ENCODE measurements at places on chromosomes 2 and 18.

DNA sequence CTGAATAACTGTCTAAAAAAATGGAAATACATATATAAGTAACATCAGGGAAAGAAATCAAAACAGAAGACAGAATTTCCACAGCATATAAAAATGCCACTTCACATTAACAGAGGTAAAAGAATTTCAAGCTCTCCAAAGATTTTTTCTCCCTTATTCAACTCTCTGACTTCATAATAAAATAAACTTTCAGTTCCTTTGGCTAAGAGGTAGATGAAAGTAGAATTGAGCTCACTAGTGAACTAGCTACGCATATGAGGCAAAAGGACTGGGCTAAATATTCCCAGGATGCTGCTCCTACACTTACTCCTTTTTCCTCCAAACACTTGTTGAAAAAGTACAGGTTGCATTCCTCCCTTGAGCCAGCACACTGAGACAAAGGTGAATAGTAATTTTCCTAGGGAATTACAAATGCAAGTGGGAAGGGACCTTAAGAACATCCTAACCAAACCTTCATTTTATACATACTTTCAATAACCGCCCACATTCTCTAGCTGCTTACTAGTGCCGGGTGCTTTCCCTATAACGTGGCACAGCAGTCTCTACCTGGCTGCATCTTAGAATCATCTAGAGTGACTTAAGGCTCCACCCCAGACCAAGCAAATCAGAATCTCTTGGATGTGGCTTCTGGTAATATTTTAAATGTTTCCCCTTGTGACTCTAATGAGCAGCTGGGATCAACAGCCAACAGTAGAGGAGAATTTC lies 136.6 kb downstream of the MTCL1 start:
- DNase-seq, result no peak

DNA sequence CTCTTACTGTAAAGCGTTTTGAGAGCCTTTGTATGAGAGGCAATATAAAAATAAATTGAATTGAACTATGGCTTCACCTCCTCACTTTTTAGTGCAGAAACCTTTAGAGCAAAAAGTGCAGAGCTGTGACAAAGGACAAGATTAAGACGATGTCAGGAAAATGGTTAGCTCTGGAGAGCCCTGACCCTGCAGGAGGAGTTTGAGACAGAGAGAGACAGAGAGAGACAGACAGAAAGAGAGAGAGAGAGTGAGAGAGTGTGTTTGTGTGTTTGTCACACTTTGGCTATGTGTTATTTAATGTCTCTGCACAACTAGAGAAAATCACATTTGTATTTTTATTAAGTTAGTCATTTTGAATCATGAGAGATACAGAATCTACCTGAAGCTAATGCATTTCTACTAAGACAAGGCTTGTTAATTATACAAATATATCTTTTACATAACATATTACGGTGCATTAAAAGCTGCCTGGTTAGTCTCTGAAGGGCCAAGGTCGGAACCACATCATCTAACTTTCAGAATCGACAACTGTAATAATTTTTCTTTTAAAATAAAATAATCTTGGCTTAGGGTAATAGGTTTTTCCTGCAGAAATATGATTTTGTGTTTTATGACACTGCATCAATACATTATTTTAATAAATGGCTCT lies 423.5 kb upstream of the ZEB2 start:
- no peak for DNase-seq

DNA sequence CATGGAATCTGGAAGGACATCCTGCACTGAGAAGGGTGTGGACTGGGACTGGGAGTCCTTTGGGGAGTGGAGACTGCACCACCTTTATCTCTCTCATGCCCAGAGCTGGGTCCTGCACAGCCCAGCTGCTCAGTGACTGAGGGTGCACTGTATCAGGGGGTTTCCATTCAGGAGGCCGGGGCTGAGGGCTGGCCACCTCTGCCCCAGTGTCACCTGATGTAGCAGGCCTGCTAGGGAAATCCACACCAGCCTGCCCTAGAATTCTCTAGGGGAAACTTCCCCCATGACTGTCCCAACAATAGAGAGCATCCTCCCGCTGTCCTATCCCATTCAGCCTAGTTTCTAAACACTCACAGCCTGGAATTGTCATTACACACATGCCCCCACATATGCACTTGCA lies 116.7 kb downstream of the CTIF start:
- DNase-seq, result no peak

DNA sequence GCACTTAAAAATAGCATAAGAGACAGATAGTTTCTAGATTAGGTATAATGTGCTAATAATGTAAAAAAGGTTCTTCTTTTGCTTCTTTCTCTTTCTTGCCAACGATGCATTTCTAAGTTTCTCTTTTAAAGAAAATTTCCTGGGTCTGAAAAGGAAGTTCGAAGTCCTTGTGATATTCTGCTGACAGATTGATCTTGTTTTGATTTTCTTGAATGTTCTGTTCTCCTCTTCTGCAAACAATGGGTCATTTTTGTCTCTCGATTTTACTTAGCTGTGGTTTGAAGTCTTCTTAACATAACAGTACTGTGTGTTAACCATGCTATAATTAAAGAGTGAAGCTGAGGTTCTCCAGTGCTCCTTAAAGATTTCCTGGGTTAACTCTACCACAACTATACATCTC lies 61.1 kb upstream of the ACYP2 start:
- no peak for DNase-seq

- DNase-seq, result no peak
Observed at GRCh38 chr2:129301431-129301913, 678.0 kb upstream of the RAB6C start.

DNA sequence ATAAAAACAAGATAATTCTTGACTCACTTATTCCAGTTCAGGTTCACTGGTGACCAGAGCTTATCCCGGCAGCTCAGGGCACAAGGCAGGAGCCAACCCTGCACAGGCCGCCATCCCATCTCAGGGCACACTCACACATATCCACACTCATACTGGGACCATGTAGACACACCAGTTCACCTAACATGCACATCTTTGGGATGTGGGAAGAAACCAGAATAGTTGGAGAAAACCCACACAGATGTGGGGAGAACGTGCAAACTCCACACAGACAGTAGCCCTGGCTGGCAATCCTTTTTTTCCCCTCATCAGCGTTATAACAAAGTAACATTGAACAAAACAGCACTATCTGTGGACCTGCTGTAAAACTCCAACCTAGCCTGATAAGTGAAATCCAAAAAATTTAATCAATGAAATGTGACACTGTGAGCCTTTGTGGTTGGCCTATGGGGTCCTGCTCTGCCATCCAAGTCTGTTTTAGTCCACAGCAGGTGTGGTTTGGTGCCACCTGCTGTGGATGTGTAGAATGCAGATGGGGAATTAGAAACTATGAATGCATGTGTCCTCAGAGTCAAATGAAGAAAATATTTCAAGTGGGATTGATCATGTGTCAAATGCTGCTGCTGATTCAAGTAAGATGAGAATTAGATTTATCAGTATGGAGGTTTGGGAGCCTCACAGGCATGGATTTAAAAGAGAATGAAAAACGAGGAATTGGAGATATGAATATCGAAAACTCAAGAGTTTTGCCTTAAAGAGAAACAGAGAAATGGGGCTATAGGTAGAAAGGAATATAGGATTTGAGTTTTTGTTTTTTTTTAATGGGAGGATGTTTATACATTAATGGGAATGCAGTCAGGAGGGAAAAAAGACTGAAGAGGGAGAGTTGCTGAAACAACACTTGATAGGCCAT lies 47.0 kb downstream of the UGP2 start:
- DNase-seq, result peak; percentile 53

DNA sequence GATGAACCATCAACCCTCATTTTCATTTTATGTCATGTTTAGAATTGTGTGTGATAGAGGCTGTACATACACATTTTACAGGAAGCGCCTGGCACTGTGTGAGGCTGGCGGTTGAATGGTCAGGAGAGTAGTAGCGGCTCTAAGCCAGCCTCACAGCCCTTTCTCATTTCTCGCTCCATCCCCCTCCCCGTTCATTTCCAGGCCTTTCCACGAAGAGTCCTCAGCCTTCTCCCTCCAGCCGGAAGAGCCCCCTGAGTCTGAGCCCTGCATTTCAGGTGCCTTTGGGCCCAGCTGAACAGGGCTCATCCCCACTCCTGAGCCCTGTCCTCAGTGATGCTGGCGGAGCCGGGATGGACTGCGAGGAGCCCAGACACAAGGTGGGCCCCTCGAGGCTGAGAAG lies 51.8 kb downstream of the STK25 start:
- DNase-seq, result no peak

DNA sequence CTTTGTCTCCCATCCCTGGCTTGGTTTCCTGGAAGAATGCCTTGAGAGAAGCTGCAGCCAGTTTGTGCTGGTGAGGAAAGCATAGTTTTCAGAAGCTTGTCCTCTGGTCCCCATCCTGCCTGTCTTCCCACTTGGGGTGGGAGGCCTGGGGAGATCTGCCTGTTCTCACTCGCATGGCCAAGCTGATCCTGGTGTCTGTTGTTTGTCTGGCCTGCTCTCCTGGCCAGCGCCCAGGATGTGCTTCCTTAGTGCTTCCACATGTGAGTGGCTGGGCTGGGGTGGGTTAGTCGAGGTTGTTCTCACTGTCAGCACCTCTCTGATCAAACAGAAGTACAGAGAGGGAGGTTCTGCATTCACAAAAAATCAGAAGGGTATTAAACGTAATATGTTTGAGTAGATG lies 49.5 kb downstream of the PTPRM start:
- DNase-seq, result no peak

DNA sequence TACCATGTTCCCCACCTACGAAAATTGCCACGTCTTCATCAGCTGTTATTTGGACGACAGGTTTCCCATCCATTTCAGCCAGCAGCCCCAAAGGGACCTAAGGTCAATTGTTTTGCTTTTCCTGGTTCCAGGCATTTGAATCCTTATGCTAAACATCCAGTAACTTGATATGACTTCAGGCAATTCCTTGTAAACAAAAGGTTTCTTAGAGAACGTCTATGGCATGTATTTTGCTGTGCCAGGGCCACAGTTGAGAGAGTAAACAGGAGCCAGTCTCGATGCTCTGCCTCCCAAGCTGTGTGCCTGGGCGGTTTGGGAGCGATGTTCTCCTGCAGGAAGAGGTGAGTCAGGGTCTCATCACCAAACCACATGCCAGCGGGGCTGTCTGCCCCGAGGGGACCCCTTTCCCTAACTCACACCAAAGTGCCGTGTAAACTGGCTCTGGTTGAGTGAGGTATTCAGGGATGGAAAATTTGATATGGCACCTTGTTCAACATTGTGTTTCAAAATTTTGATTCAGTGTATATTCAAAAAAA lies 12.9 kb upstream of the MC5R start:
- DNase-seq, result no peak

GRCh38 chr2:11581124-11581796 lies 47.4 kb downstream of the GREB1 start:
- peak; percentile 60 for DNase-seq

DNA sequence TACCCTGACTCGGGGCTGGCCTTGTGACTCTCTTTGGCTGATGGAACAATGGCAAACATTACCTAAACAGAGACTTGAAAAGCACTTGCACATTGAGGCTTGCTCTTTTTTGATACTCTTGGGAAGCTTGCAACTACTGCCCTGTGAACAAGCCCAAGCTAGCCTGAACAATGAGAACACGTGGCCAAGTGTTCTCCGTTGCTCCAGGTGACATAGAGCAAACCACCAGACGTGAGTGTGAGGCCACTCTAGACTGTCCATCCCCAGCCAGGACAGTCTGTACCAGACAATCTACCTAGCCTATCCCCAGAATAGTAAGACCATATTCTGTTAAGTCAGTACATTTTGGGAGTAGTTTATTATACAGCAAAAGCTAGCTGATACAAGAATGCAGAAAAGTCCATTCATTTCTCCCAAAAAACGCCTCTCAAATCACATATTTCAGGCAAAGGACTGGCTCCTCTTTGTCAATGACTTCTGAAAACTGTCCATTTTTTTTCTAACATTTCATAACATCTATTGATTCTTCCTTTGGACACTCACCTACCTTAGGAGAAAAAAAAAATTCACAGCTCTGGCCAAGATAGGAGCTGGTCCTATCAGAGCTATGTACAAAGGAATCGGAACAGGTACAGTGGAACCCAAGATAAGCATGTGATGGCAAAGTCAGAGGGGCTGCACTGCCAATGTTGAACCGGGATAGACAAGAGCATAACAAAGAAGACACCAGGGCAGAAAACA lies 142.1 kb upstream of the PKDCC start:
- no peak for DNase-seq

GRCh38 chr2:69465513-69466456 lies 28.6 kb upstream of the NFU1 start:
- no peak for DNase-seq

GRCh38 chr2:117958186-117958585 lies 55.7 kb downstream of the CCDC93 start:
- no peak for DNase-seq

DNA sequence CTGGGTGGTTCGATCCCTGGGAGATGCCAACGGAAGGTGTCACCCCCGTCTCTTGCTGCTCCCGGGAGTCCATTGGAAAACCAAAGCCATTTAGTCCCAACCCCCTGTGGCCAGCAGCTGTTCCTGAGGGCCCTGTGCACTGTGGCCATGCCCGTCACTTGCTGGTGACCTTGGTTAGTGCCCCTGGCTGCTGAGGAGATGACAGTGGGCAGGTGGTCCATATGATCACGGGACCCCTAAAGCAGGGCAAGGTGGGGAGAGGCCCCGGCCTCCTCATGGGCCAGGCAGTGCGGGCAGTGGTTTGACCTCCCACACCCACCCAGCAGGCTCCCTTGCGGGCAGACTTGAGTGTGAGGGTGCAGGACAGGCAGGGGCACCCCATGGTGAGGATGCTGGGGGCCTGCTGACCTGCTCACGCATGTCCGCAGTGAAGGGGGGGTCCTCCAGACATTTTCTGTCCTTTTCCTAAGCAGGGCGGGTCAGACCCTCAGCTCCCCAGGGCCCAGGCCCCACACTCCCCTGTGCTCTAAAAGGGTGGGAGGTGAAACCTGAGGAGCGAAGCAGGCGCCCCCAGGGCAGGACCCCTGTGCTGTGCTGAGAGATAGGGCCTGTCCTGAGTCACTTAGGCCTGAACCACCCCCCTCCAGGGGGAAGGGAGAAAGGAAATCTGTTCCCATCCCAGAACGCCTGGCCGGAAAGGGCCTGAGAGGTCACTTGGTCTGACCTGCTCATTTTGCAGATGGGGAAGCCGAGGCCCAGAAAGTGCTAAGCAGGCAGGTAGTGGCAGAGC lies 6.8 kb downstream of the ITM2C start:
- no peak for DNase-seq

DNA sequence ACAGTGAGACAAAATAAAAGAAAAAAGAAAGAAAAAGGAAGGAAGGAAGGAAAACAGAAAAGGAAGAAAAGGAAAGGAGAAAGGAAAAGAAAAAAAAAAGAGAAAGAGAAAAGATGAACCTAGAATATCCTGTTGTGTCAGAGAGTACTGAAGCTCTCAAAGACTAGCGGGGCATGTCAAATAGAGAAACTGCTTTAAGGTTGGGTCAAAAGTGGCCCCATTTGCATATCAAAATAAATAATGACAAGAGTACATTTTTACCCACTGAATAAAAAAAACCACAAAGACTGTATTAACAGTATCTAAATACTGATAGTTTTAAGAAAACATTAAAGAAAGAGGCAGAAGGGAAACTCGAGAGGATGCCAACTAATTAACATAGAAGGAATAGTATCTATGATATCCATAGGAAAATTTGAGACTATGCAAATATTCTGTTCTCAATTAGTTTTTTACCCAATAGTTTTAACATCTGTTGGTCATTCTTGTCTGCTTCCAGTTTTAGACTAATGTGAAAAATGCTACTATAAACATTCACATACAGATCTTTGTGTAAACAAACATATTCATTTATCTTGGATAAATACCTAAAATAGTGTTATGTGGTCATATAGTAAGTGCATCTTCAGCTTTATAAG lies 53.2 kb downstream of the SFXN5 start:
- no peak for DNase-seq

- DNase-seq, result peak; percentile 95
Observed at GRCh38 chr18:50967714-50968661, at the start of gene ELAC1. ELAC1 (plus strand) TSS chr18:50968040; CDS start chr18:50974405, 6,365 bp downstream.

GRCh38 chr18:49456794-49457193 lies 3.7 kb downstream of the DYM start:
- no peak for DNase-seq
